Activated CD4-positive, CD25-positive, alpha-beta regulatory T cell (primary cell): ENCODE measurements at places on chromosomes 6 and 20.

GRCh38 chr6:135647521-135647920 is 150.0 kb upstream of the AHI1 start:
- no peak for DNase-seq

- DNase-seq: no peak
Measured at GRCh38 chr6:168939041-168939440, 314.6 kb downstream of the THBS2 start.

GRCh38 chr20:20930500-20930899 is 175.7 kb downstream of the LINC00237 start:
- no peak for DNase-seq

DNA sequence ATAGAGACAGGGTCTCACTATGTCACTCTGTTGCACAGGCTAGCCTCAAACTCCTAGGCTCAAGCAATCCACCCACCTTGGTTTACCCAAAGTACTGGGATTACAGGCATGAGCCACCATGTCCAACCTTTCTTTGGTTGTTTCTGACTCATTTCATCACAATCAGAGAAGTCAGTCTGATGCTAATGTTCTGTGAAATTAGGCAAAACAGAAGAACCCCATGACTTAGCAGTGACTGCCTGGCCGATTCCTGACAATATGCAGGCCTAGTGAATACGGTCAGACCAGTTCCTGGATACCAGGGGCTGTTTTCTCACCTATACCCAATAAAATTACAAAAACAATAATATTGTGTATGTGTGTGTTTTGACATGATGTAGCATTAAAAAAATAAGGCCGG is 58.8 kb upstream of the BTN3A2 start:
- no peak for DNase-seq

GRCh38 chr20:63403403-63404105 is 42.4 kb upstream of the CHRNA4 start:
- no peak for DNase-seq

- no peak for DNase-seq
Measured at GRCh38 chr20:58344741-58345140, 35.2 kb downstream of the RAB22A start.

GRCh38 chr20:47879771-47880170 is 94.5 kb upstream of the SULF2 start:
- DNase-seq: no peak

DNA sequence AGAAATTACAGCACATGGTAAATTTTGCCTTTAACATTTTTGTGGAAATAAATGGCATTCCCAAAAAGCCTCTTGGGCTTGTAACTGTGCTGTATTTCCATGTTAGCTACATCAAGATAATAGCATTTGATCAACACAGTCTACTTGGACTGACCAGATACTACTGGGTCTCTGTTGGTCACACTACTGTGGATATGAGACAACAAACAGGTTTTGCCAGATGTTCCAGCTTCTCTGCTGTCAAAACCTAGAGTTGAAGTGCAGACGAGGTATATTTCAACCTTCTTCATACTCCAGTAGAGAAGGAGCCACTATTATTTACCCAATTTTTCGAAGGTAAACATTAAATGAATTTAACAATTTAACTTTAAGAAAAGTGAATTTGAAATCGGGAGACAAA is 284.7 kb upstream of the CITED2 start:
- no peak for DNase-seq

GRCh38 chr6:157479464-157480303 is 98.7 kb downstream of the ZDHHC14 start:
- no peak for DNase-seq

DNA sequence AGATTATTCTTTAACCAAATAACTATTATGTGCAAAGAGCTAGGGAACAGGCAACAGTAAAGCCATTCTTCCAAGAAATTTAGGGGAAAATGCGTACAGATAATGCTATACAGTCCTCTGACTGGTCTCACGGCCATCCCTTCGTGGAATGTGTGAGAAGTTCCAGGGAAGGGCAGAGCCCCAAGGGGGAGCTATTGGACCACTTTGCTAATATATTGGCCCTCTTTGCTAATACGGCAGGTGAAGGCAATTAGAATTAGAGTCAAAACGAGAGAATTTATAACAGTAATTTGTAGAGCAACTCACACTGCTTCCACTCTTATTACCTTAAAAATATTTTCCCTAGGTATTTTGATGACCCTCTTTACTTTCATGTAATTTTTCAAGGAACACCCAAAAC is 140.4 kb downstream of the IMPG1 start:
- no peak for DNase-seq

GRCh38 chr6:33696076-33696475 is 15.4 kb downstream of the UQCC2 start:
- DNase-seq: no peak

DNA sequence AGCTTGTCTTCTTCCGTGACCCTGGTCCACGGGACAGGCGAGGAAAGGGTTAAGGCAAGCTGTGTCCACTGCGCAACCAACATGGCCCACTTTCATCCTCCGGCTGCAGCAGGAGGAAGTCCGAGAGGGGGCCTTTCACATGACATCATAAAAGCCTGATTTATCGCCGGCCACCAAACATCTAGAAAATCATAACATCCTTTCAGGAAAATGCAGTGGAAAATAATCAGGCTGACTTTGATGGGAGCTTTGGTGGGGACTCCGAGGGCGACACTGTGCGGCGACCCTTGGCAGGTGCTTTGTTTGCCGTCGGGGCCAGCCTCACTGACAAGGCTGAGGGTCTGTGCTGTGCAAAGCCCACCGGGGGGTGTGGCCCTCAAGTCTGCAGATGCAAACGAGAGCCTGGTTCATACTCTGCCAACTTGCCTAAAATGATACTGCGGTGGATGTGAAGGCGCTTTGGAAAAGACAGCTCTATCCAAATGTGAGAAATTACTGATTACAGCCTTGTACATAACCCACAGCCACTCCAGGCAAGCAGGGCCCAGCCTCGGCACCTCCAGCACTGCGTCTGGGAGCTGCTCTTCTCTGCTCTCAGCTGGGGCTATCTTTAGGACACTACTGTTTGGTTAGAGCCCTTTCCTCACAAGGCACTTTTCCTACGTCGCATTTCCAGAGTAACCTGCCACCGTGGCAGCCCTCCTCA is 25.7 kb downstream of the FOXC1 start:
- DNase-seq: no peak

DNA sequence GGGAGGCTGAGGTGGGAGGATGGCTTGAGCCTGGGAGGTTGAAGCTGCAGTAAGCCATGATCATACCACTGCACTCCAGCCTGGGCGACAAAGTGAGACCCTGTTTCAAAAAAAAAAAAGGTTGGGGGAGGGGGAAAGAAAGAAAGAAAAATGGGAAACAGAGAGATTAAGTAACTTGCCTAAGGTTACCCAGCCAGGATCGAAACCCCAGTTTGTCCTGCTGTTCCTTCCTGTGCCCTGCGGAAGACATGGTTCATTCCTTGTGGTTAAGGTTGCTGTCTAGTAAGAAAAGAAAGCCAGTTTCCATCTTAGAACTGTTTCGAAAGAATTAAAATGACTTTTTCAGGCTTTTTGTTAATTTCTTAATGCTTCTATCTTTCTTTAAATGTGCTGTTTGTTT is 29.8 kb downstream of the C6orf89 start:
- no peak for DNase-seq

- DNase-seq: no peak
Measured at GRCh38 chr6:128474481-128474880, 45.9 kb downstream of the PTPRK start.

DNA sequence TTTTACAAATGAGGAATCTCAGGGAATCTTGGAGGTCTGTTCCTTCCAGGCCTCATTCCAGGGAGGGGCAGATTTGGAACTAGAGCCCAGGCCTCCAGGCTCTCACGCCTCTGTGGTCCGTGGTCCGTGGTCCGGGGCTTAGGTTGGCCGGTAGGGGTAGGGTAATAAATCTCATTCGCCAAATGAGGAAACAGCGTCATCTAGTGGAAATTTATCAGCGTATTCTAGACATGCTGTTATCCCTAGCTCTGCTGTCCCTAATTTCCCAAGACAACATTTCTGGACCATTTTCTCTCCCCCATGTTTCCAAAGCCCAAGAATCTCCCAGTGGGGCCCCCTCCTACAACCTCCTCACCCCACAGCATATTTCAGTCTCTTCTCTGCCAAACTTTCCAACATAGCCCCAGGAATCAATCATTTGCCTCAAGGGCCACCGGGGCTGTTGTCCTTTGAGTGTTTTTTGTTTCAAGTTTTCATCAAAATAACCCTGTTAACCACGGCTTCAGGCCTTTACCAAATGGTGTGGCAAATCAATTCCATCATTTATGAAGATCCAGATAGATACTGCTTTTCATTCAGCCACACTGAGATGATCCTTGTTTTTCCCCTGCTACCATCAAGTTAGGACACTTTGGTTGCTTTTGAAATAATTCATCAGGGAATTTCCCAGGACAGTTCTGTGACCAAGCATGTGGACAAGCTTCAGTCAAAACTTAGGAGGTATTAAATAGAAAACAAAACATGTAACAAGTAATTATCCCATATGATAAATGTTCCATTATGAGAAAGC is 126.8 kb downstream of the ALDH8A1 start:
- DNase-seq: no peak

DNA sequence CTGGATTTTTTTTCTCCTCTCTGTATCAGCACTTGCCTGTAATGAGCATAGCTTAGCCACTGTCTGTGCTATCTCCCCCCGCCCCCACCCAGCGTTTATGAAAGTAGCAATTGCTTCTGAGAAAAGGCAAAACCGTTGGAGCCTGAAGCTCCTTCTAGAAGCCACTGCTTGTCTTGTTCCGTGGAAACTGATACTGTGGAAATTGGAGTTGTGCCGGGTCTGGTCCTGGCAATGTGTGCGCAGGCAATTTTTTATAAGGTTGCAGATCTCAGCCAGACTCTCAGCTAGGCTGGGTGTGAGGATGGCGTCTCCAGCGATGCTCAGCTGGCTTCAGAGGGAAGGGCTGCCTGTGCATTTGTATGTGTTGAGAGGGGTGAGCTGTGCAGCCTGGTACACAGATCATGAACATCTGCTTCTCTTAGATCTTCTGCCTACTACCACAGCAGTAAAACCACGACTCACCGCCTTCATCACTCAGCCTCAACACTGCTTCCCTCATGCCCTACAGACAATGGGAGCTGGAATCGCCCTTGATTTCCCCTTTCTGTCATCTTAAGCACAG is 72.4 kb upstream of the GTSF1L start:
- DNase-seq: no peak

GRCh38 chr6:39553860-39554802 is 171.1 kb downstream of the KIF6 start:
- DNase-seq: no peak

DNA sequence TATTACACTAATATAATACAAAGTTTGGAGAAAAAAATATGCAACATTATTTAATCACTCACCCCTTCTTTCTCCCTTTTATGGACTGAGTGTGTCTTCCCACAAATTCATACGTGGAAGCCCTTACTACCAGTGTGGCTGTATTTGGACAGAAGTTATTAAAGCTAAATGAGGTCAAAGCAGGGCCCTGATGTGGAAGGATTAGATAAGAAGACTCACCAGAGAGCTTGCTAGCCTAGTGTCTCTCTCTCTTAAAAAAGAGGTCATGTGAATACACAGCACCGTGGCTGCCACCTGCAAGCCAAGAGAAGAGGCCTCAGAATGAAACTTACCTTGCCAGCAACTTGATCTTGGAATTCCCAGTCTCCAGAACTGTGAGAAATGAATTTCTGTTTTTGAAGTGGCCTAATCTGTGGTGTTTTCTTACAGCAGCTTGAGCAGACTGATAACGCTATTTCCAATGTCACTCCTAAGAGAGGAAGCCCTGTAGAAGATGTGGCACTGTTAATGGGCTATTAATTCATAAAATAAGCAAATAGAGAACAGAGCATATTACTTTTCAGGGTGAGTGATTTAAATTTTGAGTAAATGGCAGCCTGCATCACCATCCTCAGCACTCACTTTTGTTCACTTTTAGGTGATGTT is 233.4 kb downstream of the TBC1D7 start:
- no peak for DNase-seq

DNA sequence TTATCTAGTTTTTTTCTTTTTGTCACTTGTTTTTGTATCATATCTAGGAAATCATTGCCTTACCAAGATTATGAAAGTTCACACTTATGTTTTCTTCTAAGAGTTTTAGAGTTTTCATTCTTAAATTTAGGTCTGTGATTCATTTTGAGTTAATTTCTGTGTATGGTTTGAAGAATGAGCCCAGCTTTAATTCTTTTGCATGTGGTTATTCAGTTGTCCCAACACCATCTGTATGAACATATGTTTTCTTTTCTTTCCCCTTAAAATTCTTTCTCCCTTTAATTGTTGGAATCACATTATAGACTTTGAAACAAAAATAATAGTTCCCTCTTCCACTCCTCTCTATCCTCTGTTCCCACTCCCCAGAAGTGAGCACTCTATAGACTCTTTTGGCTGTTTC is 85.4 kb downstream of the SLX4IP start:
- no peak for DNase-seq

- DNase-seq: no peak
Measured at GRCh38 chr6:144344646-144345045, 59.5 kb downstream of the UTRN start.

DNA sequence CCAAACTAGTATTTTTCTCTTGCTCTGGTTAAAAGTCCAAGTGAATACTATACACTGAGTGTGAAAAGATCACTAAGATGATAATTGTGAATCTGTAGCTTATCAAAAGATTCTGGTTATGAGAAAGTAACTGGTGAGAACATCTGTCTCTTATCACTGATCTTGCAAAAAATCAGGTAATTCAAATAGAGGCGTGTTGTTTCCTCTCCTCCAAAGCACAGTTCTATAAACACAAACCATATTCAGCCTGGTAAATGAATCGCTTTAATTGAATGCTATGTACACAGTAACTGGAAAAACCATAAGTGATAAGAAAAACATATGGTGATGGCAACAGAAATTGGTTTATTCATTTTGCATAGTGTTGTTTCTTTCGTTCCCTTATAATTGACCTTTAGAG is 161.0 kb downstream of the RALGAPA2 start:
- no peak for DNase-seq

DNA sequence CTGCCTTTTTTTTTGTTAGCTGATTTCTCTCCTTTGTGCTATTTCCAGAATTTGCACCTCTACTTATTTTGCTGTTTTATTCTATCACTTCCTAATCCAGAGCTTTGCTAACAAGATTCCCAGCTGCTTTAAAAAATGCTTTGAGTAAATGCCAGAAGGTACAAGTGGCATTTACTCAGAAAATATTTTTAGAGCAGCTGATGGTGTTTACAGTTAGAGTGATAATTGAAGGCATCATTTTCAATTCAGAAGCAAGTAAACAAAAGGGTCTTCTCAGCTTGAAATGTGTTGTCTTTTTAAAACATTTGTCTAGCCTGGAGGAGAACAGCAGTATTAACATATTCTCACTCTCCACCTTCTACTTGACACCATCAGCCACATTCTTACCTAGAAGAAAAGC is 99.9 kb downstream of the OTOR start:
- DNase-seq: no peak
